ENCODE measurements at places on chromosomes 2 and 18.

DNA sequence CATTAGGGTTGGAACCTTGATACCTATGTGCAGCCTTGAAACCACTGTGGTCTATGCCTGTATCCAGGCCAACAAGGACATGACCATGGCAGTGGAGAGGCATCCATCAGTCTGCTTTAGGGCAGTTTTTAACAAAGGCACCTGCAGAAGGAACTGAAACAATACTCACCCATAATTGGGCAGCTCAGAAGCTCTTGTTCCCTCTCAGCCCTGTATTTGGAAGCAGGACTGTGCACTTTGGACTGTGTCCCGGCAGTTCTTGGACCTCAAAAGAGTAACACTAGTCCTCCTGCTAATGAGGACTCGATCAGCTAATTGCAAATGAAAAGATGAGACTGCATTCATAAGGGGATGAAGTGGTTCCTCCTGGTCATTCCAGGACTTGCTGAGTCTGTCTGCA is 500.2 kb upstream of the TNP1 start:
- no peak for DNase-seq

DNA sequence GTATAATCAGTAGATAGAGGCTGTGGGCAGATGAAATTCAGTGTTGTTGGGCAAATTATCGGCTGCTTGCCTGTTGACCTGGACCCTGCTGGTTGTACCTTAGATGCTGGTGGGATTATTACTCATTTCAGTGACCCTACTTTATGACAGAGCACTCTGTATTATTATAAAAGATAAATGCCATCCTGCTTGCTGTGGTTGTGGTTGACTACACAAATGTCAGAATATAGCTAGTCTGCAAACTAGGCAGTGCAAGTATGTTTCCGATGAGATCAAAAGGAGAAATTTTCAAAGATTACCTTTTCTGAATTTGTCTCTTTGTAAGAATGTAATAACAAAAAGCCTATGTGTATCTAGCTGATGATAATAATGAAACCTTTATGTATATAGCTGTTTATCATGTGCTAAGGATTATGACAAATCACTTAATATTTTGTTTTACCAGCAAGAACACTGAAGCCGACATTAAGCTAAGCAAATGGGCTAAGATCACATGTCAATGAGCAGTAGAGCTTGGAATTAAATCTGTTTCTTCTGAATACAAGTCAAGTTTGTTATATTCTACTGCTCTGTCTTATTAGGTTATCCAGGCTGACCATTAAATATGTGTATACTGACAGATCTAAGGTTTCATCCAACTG is 219.2 kb downstream of the CAMKMT start:
- no peak for DNase-seq

DNA sequence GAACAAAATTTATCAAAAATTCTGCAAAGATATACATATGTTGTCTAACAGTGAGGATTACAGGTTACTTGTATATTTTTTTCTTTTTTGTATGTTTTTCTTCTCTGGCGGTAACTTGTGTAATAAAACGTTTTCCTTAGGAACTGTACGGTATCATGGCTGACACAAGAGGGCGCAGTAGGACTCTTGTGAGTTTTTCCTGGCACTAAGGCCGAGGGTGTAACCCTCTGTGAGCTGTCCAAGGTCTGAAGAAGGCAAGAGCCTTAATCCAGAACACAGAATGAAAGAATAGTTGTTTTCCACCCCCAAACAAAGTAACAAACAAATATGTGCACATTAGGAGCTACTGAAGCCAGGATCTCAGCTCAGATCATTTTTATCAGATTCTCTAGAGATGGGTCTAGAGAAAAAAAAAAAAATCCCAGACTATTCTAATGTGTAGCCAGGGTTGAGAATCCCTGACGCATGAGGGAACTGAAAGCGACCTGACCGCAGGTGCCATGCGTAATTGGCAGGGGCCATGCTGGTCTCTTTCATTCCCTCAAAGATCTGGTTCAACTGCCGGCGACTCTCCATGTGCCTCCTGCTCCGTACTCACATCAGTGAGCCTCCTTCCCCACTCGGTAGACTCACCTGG is 27.0 kb downstream of the TMEM200C start:
- no peak for DNase-seq

DNA sequence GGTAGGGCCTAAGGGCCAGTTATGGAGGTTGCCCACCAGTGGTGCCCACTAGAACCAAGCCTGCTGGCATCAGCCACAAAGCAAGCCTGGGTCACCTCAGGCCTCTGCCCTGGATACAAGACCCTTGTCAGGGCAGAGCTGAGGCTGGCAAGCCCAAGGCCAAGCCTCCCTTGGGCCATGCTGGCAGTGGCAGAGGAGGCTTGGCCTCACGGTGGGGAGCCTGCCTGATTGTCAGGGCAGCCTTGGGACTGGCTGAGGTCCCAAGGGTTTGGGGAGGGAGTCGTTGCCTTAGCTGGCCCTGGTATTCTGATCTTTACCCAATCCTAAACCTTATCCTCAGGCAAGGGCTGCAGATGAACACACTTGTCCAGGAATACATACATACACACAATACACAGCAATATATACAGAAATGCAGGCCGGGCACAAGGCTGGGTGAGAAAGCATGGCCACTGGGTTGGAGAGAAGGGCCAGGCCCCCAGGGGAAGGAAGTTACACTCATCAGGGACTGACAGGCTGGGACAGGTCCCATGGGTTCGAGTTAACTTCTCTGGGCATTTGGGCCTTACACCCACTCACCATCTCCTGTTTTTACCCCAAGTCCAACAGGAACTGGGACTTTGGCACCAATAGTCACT is 21.0 kb downstream of the CCT7 start:
- no peak for DNase-seq

DNA sequence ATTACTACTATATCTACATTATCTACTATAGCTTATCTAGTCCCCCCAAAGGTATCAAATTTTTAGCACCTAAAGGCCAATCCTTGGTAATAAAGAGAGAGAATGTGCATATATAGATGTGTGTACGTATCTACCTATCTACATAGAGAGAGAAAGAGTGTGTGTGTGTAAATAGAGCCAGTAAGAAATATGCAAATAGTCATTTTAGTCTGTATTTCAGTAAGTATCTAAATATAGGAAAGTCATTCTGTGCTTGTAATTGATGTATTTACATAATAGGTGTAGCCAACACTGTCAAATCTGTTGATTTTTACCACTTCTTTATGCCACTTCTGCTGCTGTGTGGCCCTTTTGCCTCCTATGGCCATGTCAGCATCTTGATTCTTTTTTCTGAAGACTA is 284.5 kb upstream of the TFPI start:
- DNase-seq: no peak

- DNase-seq: no peak
Observed at GRCh38 chr2:203623661-203624060, 82.8 kb upstream of the CD28 start.

DNA sequence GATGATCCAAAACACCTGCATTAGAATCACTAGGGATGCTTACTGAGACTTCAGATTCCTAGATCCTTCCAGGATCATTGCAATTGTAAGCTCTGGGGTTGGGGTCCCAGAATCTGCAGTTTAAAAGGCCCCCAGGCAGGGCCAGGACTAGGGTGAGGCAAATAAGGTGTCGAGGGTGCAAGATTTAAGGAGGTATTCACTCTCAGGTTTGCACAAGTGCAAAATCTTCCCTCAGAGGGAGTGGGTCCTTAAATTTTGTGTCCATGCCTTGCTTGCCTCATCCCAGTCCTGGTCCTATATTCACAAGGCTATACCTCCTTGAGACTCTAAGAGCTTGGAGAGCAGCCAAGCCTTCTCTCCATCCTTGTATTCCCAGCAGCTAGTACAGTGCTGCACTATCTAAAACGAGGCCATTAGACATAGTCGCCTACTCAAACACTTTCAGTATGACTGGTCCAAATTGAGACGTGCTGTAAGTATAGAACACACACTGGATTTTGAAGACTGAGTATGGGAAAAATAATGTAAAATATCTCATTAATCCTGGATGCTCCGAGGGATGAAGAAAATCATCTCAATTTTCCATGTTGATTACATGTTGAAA is 31.6 kb upstream of the MREG start:
- DNase-seq: no peak

- DNase-seq: no peak
Observed at GRCh38 chr18:13538630-13539029, 187.7 kb downstream of the FAM210A start.
